ENCODE measurements at places on chromosomes 16 and 17.

DNA sequence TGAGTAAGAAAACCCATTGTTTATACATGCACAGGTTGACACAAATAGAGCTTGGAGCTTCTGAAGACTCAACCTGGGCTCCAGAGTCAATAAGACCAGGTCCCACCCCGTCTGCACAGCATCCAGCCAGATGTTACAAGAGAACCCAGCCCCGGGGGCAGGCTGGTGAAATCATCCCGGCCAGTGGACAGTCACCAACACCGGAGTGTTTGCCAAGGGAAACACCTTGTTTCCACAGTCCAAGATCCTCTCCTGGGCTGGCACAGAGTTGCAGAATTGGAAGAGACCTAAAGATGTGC, 90.3 kb downstream of the RAB11FIP4 start:
- DNase-seq = no peak

DNA sequence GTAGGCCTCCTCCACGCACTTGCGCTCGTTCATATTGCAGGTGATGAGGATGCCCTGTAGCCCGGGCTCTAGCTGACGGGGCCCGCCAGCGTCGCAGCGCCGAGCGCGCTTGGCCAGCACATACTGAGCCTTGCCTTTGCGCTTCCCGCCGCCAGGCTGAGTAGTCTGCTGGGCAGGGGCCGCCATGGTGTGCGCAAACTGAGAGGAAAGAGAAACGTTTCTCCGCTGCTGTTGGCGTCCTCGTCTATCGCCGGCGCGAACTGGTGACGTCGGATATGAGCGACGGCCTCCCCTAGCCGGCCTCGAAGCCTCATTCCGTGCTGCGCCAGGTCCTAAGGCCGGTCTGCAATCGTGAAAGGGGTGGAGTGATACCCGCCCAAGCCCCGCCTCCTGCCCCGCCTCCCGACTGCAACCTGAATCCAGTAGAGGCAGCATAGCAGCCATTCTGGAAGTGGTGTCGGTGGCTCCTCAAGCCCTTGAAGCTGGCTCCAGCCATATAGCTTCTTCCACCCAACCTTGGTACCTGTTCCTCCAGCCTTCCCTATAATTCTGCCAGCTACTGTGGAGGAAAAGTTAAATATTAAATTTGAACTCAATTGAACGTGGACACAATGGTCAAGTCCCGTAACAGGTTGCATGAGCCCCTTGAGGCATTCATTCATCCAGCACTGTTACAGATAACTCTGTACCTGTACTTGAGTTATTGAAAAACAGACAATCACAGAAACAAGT, at the start of gene THUMPD1:
THUMPD1 (minus strand) TSS at position 265 of the 732 bp plus-strand sequence; CDS start at position 186, 79 bp downstream.
- DNase-seq = peak; percentile 83

DNA sequence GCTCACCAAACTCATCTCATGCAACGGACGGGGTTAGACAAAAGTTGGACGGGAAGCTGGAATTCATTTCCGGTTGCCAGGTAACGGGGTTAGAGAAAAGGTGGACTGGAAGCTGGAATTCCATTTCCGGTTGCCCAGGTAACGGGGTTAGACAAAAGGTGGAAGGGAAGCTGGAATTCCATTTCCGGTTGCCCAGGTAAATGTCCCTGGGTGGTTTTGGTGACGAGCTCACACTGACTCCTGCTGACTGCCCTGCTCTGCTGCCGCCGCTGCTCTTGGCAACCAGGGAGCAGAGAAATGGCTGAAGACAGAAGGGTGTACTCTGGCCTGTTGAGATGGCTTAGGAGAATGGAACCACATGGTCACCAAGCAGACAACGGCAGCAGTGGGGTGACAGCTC, 170.3 kb upstream of the RPH3AL start:
- DNase-seq = no peak

- DNase-seq = no peak
Observed at GRCh38 chr16:47358816-47359215, 102.0 kb downstream of the ITFG1 start.

GRCh38 chr16:83134638-83135037, 507.9 kb downstream of the CDH13 start:
- no peak for DNase-seq

- DNase-seq = no peak
Observed at GRCh38 chr17:83026311-83026811, 53.0 kb upstream of the METRNL start.

GRCh38 chr16:87216841-87217275, 100.3 kb downstream of the C16orf95 start:
- DNase-seq = no peak

GRCh38 chr17:6245301-6246177, 175.4 kb downstream of the WSCD1 start:
- DNase-seq = no peak

DNA sequence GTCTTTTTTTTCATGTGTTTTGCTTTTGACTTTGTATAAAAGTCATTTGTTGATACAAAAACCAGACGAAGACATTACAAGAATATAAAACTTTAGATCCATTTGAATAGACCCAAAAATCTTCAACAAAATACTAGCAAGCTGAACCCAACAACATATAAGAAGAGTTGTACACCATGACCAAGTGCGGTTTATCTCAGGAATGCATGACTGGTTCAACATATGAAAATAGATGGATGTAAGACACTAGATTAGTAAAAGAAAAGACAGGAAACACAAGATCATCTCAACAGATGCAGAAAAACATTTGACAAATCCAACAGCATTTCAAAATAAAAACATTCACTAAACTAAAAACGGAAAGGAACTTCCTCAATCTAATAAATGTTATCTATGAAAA, 69.0 kb downstream of the TBC1D16 start:
- DNase-seq = no peak

DNA sequence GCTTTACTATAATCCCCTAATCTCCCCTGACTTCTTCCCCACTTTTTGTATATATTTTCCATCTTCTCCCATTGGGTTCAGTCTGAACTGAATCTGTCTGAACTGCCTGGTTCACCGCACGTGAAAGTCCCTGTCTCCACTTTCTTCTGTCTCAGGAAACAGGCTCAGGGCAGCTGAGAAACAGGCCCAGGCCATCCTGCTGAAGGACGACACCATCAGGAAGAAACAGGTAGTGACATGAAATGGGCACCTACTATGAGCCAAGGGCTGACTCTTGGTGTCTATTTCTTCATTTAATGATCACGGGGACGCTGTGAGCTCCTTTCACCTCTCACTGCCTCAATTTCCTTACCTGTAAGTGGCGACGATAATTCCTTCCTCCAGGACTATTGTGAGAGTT, 90.5 kb upstream of the HSBP1 start:
- DNase-seq = no peak

DNA sequence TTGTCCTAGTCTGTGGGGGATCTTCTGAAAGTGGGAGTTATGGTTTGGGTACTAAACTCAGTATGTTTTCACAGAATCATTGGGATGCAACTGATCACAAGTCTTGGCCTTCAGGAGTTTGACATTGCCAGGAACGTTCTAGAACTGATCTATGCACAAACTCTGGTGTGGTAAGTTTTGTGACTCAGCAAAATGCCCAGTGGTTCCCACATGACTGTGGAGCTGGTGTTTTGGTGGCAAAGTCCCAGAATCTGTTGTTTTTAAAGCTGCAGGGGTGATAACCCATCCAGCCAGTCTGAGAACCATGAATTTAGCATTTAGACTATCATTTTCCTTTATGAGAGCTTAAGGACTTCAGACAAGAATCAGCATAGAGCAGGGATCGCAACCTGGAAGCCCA, 40.6 kb downstream of the GDE1 start:
- no peak for DNase-seq

DNA sequence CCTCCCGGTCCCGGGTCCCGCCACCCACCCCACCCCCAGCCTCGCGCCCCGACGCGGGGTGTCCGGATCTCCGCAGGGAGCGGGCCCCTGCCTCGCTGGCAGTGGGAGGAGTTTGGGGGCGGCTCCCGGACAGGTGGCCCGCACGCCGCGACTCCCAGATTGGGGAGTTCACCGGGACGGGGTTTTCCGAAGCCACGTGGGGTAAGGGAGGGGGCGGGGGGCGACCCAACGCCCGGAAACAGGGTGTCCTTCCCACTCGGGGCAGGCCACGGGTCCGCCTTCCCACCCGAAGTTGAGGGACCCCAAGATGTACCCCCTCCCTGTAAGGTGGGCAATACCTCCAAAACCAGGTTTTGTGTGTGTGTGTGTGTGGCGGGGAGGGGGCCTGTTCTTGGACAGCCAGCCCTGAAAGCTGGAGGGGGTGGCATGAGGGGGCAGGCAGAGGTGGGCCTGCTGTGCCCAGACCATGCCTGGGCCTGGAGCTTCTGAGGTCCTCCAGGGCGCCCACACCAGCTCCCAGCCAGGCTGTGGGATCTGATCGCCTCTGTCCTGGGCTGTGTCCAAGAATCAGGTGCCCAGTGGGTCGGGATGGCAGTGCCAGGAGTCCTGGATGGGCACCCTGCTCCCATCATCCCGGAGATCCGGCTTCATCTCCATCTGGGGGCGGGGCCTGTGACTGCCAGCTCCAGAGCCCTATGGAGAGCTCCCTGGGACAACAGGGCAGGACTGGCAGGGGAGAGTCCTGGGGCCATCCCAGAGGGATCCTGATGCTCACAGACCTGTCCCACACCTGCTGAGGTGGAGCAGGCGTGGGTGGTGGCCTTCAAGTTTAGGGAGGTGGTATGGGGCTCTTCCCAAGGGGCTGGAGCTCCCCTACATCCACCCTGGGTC, 767 bp downstream of the SYNGR2 start:
- no peak for DNase-seq

- no peak for DNase-seq
Observed at GRCh38 chr17:78977997-78978973, 1.4 kb downstream of the LGALS3BP start.

DNA sequence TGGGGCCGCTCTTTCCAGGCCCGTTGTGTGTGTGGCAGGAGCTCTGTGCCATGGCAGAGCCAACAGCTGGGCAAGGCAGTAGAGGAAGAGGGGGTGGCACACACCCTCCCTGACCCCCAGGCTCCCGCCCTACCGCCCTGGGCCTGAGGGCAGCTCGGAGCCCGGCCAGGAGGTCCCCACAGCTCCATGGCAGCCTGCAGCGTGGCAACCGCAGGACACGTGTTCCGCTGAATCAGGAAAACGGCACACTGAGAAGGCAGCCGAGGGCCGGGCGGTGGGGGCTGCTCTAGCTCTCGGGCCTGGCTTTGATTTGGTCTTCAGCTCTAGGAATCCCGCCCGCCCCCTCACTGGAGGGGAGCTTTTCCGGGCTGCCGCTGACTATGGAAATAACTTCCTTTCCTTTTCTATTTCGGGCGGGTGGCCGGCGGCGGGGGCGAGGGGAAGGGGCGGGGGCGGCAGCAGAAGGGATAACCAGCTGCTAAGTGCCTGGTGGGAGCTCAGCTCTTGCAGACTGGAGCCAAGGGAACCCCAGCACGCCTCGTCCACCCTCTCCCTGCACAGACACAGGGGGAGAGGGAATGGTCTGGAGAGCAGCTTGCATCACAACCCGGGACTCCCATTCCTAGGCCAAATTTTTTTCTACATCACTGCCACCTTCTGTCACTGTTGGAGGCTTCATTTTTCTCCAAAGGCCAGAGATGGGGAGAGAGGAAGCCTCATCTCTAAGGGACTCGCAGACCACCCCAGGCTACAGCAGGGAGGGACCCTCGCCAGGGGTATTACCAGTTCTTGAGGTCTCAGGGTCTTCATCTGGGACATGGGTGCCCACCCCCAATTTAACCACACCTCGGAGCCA, 24.8 kb upstream of the MRPS23 start:
- DNase-seq = peak; percentile 87

GRCh38 chr17:65191811-65192740, 54.9 kb downstream of the RGS9 start:
- no peak for DNase-seq

GRCh38 chr16:20889625-20890275, 10.4 kb downstream of the DCUN1D3 start:
- no peak for DNase-seq

DNA sequence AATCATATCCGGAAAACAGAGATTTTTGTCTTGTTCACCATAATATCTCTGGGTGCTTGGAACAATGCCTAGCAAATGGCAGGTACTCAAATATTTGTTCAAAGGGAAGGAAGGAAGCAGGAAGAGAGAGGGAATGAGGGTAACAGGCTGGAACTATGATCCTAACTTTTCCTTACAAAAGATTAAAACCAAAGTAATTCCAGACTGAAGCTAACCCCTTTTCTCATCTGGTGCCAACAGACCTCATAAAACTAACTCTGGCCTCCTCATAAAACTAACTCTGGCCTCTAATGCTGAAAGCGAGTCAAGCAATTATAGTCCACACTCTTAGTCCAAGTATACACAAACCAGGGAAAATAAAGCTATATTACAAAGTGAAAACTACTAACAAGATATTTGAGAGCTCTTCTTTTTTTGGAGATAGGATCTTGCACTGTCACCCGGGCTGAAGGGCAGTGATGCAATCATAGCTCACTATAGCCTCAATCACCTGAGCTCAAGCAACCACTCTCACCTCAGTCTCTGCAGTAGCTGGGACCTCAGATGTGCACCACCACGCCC, 84.6 kb downstream of the KANSL1 start:
- no peak for DNase-seq

DNA sequence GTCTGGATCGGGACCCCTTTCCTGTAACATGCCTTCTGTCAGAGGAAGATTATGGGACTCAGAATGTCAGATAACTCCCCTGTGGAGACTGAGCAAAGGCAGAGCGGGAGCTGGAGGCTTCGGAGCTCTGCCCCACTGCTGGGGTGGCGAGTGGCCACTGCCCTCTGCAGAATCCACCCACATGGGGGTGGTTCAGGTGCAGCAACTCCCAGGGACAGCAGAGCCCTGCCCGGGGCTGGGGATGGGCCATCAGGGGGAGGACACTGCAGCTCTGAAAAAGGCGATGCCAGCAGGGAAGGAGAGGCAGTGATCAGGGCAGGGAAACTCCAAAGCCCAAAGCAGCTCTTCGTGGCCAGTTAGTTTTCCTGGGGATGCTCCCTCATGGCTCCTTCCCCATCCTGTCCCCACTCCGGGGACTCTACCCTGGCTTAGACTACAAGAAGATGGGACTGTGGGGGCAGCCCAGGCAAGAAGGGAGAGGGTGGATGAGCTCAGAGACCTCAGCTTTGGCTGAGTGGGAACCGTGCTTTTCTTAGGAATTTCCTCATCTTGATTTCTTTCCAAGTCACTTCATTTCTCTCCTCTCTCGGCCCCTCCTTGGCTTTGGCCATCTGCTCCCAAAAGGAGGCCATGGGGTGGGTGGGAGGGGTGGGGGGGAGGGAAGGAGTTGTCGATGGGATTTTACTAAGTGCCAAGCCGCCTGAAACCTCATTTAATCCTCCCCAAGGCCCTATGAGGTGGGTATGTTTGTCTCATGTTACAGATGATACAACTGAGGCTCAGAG, 4.0 kb downstream of the CA4 start:
- no peak for DNase-seq

DNA sequence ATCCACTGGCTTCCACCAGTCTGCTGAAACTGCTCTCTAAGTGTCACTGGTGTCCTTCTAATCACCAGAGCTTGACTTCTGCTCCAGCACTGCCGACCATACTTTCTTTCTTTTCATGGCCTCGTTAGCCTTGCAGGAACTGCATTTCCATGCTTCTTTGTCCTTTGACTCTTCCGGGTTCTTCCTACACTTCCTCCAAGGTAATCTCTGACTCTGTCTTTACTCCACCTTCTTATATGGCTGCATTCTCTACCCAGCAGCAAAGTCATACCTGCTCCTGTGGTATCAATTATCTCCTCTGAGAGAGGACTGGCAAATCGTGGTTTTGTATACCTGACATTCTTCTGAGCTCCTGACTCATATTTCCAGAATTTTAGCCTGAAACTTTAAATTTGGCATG, 6.5 kb downstream of the HSD17B2 start:
- no peak for DNase-seq

GRCh38 chr17:69084911-69085310, 24.2 kb upstream of the ABCA9 start:
- no peak for DNase-seq

- no peak for DNase-seq
Observed at GRCh38 chr17:81901167-81902022, 643 bp upstream of the NPB start.

All from AG04450 (cell line).